Transverse colon (tissue), 4 donors: ENCODE measurements at places on chromosomes 12 and 14. TPM values are rescaled to one million over a fixed set of nuclear protein-coding genes. Genes with fewer than 3 reads are reported as not detected.

DNA sequence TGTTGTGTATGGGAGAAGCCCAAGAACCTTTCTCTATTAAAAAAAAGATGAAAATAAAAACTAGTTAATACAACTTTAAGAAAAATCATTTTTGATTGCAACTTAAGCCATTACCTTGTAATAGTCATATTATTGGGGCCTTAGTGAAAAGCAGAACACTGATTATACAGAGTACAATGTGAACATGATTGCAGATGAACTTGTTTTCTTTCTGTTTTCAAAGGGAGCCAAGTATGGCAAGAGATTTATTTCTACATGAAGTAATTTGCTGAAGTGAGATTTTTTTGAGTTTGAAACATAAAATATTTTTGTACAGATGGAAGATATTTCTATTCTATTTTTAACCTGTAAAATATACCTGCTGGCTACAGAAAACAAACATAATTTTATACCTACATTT is 104.9 kb downstream of the GPR135 start:
- no peaks in the 10 kb centered on the region for H3K27me3 ChIP-seq
- peak overlapping the region; percentile 43 for H3K27ac ChIP-seq
- no peak overlapping the region for H3K4me3 ChIP-seq
- no peak for DNase-seq
- H3K4me1 ChIP-seq = peaks cover 39% of the 10 kb centered on the region
- peaks cover 23% of the 10 kb centered on the region for H3K36me3 ChIP-seq

The DBX2 gene
- total RNA-seq = not detected

The TAS2R8 gene
- not detected for total RNA-seq

DNA sequence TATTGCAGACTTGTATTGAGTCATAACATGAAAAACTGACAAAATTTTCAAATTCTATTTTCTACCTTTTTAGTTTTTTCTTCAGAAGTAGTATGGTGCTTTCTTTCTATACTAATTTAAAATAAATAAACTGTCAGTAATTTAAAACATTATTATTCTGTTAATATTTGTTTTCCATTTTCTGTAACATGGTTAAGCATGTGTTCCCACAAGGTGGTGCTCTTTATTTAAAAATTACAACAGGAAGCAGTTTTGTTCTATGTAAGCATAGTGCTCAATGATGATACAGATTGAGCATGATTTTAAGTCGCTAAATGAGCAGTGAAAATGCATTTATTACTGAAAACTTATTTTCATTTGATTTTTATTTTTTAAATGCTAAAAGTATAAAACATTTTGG is 114.6 kb downstream of the PPFIA2 start:
- H3K36me3 ChIP-seq = no peaks in the 10 kb centered on the region
- H3K4me1 ChIP-seq = no peaks in the 10 kb centered on the region
- H3K27me3 ChIP-seq = no peaks in the 10 kb centered on the region
- no peak overlapping the region for H3K27ac ChIP-seq

DNA sequence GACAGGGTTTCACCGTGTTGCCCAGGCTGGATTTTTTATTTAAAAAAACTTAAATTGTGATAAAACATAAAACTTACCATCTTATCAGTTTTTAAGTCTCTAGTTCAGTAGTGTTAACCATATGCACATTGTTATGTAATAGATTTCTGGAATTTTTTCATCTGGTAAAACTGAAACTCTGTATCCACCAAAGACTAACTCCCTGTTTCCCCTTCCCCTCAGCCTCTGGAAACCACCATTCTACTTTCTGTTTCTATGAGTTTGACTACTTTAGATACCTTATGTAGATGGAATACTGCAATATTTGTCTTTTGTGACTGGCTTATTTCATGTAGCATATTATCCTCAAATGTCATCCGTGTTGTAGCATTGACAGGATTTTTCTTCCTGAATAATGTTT is 12.8 kb upstream of the PLEKHG3 start:
- no peak for DNase-seq
- no peak overlapping the region for H3K4me3 ChIP-seq
- H3K27ac ChIP-seq = no peak overlapping the region
- peaks cover 65% of the 10 kb centered on the region for H3K4me1 ChIP-seq
- no peaks in the 10 kb centered on the region for H3K36me3 ChIP-seq

The CCDC196 gene
- not detected for total RNA-seq

DNA sequence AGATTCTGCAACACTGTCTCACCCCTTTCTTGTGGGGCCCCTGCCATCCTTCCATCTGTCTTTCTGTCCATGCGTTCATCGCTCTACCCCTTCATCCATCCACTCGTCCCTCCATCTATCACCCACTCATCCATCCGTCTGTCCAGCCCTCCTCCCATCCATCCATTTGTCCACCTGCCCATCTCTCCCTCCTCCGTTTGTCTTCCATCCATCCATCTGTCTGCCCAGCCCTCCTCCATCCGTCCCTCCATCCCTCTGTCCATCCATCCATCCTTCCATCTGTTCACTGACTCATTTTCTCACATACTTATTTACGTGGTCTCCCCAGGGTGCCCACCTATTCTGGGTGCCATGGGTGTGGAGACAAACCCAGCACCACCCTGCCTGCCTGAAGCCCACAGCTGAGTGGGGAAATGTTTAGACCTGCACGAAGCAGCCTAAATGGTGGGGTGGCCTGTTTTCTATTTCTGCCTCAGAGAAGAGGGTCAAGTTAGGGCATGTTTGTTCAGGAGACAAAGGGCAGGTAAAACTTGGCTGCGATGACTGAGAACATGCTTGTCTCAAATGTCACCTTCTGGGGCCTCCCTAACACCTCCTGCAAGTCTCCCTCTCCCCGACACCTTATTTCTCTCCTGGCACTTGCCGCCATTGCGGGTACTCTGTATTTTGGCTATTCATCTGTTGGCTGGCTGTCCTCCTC is 2.8 kb upstream of the SLC25A47 start:
- no peaks in the 10 kb centered on the region for H3K27me3 ChIP-seq
- H3K4me1 ChIP-seq = peaks cover 11% of the 10 kb centered on the region
- H3K4me3 ChIP-seq = no peak overlapping the region
- no peaks in the 10 kb centered on the region for H3K36me3 ChIP-seq
- no peak for DNase-seq
- H3K27ac ChIP-seq = no peak overlapping the region

The PLA2G1B gene
- total RNA-seq = not detected

- H3K27me3 ChIP-seq = no peaks in the 10 kb centered on the region
- no peak overlapping the region for H3K4me3 ChIP-seq
- H3K36me3 ChIP-seq = no peaks in the 10 kb centered on the region
- no peaks in the 10 kb centered on the region for H3K4me1 ChIP-seq
- H3K27ac ChIP-seq = no peak overlapping the region
Measured at GRCh38 chr14:95220663-95221231, 63.4 kb upstream of the DICER1 start.

The CRADD gene
- 59.3 TPM for total RNA-seq

DNA sequence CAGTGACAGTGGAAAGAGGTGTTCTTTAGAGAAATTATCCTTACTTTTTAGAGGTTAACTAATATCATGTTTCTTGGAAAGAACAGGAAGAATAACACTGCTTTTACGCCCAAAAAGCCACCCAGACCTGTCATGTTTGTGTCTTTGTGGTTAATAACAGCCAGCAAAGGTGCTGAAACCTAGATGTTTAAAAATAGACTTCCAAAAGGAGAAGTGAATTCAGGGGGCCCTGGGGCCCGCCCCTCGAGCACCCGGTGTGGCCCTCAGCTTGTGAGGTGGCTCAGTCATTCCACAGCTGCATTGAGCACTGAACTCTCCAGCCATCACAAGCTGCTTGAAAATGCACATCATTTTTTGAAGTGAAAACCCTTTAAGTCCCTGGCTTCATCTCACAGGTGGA is 20.8 kb upstream of the AMN start:
- H3K4me3 ChIP-seq = no peak overlapping the region
- H3K27me3 ChIP-seq = no peaks in the 10 kb centered on the region
- H3K4me1 ChIP-seq = no peaks in the 10 kb centered on the region
- DNase-seq = peak; percentile 65

GRCh38 chr12:69168828-69169227 is 70.5 kb upstream of the CPSF6 start:
- no peaks in the 10 kb centered on the region for H3K36me3 ChIP-seq
- no peaks in the 10 kb centered on the region for H3K4me1 ChIP-seq
- H3K27me3 ChIP-seq = no peaks in the 10 kb centered on the region
- DNase-seq = no peak
- H3K27ac ChIP-seq = no peak overlapping the region

The B4GALNT1 gene
- 0.68 TPM for total RNA-seq

The CELA1 gene
- total RNA-seq = not detected

DNA sequence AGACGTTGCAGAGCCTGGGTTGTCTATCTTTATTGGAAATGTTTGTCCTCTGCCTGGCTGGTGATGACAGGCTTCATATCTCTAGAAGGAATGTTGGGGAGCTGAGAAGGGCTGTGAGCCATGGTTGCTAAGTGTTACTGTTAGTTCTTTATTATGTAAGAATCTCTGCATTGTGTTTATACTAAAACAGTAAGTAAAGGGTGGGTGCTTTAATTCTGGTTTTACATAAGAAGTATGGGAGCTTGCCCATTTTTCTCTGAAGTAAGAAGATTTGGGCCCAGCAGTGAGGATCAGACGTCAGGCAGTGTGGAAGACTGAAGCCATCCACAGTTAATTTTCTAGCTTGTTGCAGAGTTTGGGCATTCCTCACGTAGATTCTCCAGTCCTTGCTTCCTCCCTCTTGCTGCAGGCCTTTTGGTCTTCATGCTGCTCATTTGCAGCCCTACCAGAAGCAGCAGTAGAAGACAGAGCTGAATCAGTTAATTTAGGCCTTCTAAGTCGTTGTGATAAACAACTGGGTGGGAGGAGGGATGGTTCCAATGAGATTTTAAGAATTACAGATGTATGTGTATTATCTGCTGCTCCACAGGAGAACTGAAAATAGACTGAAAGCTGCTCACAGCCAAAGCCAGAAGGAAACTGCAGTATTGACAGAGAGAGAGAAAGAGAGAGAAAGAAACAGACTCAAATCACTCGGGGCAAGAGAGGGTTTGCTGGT is 21.4 kb downstream of the WNT5B start:
- no peaks in the 10 kb centered on the region for H3K4me1 ChIP-seq
- H3K27ac ChIP-seq = peak overlapping the region; percentile 37

The EGLN3 gene
- 51.9 TPM for total RNA-seq

The TCL1A gene
- not detected for total RNA-seq

GRCh38 chr14:27739657-27740156 is 1026.9 kb upstream of the FOXG1 start:
- no peak overlapping the region for H3K27ac ChIP-seq
- no peak overlapping the region for H3K4me3 ChIP-seq
- no peaks in the 10 kb centered on the region for H3K27me3 ChIP-seq
- DNase-seq = no peak
- H3K4me1 ChIP-seq = no peaks in the 10 kb centered on the region

DNA sequence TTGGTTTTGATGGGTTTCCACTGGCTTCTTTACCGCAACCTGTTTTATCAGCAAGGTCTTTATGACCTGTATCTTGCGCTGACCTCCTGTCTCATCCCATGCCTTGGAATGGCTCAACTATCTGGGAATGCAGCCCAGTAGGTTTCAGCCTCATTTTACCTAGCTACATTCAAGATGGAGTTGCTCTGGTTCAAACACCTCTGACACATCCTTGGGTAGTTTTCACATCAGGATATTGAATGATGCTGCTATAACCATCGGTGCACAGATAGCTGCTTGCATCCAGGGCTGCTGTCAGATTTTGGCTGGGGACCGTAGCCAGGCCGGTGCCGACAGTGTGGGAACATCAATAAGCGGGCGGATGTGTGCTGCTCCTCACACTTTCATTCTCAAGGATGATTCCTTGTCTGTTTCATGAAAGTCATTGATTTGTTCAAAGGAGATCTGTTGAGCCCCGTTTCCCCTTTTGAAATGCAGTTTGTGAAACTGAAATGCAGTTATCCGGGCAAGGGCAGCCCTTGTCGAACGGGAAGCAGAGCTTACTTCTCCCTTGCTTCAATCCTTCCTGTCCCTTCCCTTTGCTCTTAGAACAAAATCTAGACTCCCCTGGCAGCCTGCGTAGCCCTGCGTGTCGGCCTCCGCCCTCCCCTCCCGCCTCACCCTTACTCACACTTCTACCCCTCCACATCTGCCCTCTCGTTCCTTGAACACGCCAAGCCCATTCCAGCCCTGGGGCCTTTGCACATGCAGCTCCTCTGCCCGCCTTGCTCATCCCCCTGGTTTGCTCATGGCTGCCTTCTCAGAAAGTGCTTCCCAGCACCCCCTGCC is 49.2 kb upstream of the NCOR2 start:
- no peak for DNase-seq
- no peaks in the 10 kb centered on the region for H3K27me3 ChIP-seq
- H3K27ac ChIP-seq = no peak overlapping the region
- no peaks in the 10 kb centered on the region for H3K36me3 ChIP-seq

DNA sequence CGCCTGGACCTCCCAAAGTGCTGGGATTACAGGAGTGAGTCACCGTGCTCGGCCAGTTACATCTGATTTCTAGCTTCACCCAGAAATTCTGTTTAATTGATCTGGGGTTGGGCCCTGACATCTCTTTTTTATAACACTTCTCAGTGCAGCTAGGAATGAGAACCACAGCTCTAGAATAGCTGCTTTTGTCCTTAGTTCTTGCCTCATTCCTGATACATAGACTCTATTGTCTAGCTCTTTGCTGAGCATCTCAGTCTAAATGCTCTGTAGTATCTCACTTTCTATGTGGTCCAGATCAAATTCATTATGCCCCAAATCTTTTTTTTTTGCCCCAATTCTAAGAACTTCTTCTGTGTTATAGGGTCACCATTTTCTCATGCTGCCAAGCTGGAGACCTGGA is 29.9 kb upstream of the FUT8 start:
- no peaks in the 10 kb centered on the region for H3K4me1 ChIP-seq
- DNase-seq = no peak
- H3K27me3 ChIP-seq = no peaks in the 10 kb centered on the region
- H3K36me3 ChIP-seq = no peaks in the 10 kb centered on the region
- H3K4me3 ChIP-seq = no peak overlapping the region

GRCh38 chr12:56257491-56258067 is 605 bp downstream of the ANKRD52 start:
- peaks cover 24% of the 10 kb centered on the region for H3K36me3 ChIP-seq
- H3K27me3 ChIP-seq = no peaks in the 10 kb centered on the region
- no peak for DNase-seq
- peak overlapping the region; percentile 74 for H3K4me3 ChIP-seq

GRCh38 chr12:11171969-11172675 is 1.1 kb downstream of the SMIM10L1 start:
- no peak for DNase-seq
- H3K4me3 ChIP-seq = peak overlapping the region; percentile 84
- H3K27ac ChIP-seq = peak overlapping the region; percentile 93
- H3K36me3 ChIP-seq = no peaks in the 10 kb centered on the region
- H3K4me1 ChIP-seq = peaks cover 7% of the 10 kb centered on the region

DNA sequence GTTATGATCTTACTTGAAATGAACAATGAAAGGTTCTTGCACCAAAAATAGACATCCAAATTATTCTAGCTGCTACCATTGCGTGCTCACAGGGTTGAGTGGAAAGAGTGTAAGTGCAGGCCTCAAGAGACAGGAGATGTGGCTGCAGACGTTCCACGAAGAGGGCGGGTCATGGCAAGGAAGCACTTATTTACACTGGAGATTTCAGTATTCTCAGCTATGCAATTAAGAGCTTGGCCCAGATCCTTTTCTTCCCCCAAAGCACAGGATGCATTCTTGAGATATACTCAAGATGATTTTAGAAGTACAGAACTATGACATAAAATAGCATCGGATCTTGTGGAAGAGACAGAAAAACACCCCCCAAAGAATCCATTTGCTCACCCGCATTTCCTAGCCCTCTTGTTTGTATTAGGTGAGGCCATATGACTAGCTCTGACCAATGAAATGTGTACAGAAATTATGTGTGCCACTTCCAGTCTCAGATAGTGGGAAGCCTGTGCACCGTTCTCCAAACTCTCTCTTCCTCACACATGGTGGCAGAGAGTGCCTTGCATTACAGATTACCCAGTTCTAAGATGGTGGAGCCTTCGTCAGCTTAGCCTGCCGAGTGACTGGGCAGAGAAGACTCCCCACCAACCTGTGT is 261.4 kb downstream of the TTC8 start:
- H3K4me1 ChIP-seq = no peaks in the 10 kb centered on the region
- H3K27ac ChIP-seq = no peak overlapping the region
- no peaks in the 10 kb centered on the region for H3K27me3 ChIP-seq
- no peaks in the 10 kb centered on the region for H3K36me3 ChIP-seq
- no peak for DNase-seq
